ENCODE measurements at places on chromosomes 7 and 10.

DNA sequence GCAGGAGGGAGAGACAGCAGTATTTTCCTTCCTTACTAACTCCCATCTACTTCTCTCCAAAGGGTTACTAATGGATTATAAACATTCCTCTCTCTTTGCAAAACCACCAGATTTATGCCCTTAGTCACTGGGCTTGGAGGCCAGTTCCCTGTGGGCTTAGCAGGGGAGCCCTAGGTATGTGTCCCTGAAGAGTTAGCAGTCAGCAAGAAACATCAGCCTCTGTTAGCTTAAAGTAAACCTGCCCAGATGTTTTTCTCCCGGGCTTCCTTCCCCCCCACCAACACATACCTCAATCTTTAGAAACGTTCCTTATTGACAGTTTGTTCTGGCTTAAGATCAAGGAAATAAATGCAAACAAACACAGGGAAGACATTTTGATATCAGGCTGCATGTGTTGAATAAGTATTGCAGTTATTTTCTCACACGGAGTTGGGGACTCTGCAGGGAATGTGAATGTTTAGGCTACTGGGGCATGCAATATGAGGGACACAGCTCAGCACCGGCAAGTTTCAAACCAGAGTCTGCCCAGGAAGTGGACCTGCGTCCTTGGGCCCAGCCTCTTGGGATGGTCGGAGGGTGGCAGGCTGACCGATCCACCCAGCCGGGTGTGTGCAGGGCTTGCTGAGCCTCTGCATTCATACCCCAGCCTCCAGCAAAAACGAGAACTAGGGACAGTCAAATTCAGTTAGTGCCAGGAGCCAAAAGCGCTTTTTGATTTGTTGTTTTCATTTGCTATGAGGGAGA, 252.0 kb upstream of the GRB10 start:
- peak; percentile 27 for DNase-seq

DNA sequence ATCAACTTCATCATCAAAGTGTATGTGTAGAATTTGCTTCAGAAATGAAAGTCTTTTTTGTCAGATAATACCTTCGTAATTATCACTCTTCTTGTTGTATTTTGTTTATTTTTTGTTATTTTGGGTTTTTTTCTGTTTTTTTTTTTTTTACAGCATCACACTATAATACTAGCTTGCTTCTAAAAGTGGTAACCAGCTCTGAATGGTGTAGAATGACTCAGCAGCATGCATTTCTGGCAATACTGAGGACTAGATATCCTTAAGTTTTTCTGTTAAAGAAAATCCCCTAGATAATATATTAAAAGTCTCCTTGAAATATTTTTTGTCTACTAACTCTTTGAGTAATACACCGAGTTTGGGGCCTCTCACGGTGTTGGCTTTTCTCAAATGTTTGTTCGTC, 109.1 kb downstream of the LMBR1 start:
- DNase-seq: no peak

- DNase-seq: no peak
Measured at GRCh38 chr7:27890205-27890849, 150.4 kb downstream of the TAX1BP1 start.

GRCh38 chr7:69692611-69693010, 94.3 kb downstream of the AUTS2 start:
- no peak for DNase-seq

GRCh38 chr7:70037171-70037933, 439.1 kb downstream of the AUTS2 start:
- no peak for DNase-seq

DNA sequence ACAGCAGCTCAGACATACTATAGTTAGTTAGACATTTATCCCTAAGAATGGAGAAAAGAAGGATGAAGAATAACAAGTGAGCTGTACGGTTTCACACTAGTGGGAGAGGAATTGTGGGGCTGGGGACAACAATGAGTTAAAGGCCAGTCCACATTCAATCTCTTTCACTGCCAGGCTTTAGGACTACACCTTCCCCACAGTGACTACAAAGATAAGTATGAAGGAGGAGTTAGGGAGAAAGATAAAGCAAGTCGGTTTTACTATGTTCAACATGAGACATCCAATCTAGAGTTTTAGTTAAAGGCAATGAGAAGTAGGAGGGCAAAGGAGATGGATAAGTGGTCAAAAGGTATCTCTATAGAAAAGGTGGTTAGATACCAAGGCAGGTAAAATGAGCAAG, 16.3 kb downstream of the ARHGAP12 start:
- DNase-seq: no peak

DNA sequence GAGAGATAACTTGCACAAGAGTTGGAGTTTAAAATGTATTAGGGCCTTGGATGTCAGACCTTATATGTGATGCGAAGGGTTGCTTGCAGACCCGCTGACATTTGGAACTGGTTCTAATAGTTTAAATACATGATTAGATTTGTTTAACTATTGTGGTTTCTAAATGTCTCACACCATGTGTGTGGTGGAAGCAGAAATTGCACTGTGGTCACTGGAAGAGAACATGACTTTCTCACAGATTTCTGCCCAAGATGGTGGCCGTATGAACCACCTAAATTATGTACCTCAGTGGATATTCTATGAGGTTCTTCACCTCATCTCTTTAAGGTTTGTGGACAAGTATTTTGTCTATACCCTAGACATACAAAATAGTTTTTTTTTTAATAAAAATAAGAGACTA, 8.2 kb upstream of the C1QL3 start:
- DNase-seq: no peak

- DNase-seq: no peak
Measured at GRCh38 chr10:64156166-64156565, 635.0 kb downstream of the REEP3 start.

- DNase-seq: no peak
Measured at GRCh38 chr7:101635484-101635883, 6.4 kb upstream of the MYL10 start.

DNA sequence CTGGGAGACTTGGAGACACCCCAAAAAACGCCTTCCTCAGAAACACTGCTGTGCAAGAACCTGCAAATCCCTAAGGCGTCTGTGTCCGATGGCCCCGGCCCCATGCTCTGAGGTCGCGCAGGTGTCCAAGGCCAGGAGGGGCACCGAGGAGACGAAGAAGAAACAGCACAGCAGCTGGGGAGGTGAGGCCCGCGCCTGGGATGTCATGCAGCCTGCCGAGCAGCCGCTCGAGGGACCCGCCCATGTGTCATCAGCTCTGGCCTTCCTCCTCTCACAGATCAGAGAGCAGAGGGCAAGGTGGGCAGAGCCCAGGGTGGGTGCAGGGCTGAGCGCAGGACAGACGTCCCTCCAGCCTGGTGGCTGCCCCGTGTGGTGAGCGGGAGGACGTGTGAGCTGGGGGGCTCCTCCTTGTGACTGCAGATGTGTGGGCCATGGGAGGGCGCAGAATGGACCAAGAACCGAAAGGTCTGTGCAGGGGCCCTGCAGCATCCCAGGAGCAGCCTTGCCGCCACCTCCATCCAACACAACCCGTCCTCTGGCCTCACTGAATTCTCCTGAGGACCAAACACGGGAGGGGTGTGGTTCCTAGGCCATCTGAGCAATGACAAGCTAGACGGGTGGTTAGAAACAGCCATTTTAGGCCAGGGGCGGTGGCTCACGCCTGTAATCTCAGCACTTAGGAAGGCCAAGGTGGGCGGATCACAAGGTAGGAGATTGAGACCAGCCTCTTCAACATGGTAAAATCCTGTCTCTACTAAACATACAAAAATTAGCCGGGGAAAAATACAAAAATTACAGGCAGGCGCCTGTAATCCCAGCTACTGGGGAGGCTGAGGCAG, 13.1 kb upstream of the GPER1 start:
- no peak for DNase-seq

- DNase-seq: no peak
Measured at GRCh38 chr7:140540136-140540777, 61.0 kb upstream of the MKRN1 start.

GRCh38 chr10:73465978-73466726, 29.7 kb downstream of the PPP3CB start:
- no peak for DNase-seq

DNA sequence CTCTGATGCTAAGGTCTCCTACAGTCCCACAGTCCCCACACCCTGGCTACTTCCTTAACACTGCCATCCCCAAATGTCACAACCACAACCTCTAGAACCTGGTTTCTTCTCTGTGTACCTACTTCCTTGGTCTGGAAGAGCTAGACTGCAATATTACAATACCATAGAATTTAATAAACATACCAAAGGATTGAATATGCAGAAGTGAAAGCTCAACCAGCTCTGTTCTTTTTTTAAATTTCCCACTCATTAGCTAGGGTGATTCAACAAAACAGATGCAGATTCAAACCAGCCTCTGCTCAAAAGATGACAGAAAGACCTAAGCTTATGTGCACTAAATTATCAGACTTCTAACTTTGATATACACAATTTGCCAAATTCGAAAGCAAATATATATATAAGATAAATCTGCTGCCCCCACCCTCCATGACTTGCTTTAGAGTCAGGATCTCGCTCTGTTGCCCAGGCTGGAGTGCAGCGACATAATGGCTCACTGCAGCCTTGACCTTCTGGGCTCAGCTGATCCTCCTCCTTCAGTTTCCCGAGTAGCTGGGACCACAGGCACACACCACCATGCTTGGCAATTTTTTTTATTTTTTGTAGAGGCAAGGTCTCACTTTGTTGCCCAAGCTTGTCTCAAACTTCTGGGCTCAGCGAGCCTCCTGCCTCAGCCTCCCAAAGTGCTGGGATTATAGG, 212.6 kb downstream of the CHCHD3 start:
- no peak for DNase-seq

- peak; percentile 37 for DNase-seq
Measured at GRCh38 chr10:95513941-95514392, 47.2 kb downstream of the SORBS1 start.

GRCh38 chr7:45077579-45077978, 11.2 kb downstream of the NACAD start:
- no peak for DNase-seq

- DNase-seq: no peak
Measured at GRCh38 chr7:86558680-86559501, 84.8 kb upstream of the GRM3 start.

DNA sequence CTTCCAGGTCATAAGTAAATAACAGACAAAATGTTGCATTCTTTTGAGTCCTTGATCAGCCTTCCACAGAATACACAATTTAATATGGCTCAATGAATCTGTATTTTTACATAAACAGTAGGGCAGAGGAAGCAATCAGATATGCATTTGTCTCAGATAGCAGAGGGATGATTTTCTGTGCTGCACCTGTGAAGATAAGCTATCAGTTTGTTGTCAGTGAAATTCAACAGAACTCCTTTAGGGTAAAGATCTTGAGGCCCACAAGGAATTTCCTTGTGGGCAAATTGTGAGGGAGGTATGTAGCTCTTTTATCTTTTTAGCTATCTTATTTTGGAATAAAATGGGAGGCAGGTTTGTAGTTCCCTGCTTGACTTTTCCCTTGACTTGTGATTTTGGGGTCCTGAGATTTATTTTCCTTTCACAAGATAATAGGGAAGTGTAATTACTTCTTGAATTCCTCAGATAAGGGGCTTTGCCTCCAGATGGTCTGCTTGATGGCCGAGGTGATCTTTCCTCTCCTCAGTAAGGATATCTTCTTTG, 60.8 kb upstream of the CYP2C18 start:
- DNase-seq: no peak

Data from A549 (cell line).